ENCODE measurements at places on chromosomes 16 and 17. TPM values are rescaled to one million over a fixed set of nuclear protein-coding genes. Genes with fewer than 3 reads are reported as not detected.

- DNase-seq, result no peak
These were observed 9.5 kb downstream of the XPO6 start for GRCh38 chr16:28202147-28202746.

- DNase-seq, result no peak
These were observed 1313.7 kb upstream of the CDH8 start for GRCh38 chr16:63349961-63350360.

DNA sequence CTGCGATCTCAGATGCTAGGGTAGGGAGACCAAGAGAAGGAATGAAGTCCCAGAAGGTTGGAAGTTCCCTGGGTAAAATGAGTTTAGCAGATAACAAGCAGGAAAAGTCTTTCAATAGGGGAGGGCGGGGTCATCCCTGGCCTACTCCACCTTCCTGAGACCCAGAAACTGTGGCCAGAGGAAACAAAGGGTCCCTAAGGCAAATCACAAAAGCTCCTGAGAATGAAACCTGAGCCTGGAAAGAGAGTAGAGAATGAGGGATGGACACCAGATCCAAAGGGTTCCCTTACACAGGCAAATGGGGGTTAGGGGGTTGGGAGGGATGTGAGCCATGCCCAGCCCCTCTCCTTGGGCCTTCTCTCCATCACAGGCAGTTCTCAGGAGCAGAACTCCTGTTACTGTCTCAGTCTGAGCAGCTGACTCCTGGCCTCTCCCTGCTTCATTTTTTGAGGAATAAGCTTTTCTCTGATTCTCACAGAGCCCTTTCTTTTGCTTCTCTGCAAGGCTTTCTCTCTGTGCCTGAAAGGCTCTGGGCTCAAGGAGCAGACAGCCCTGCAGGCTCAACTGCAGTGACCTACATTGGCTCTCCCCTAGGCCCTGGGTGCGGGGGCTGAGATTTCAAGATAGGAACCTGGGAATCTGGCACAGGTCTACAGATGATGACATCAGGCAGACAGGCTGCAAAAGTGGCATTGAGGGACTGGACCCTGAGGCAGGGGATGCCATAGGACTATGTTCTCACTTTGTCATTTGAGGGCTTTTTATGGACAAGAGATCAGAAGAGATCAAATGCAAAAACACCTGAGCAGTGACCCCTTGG, 9.8 kb upstream of the NR1D1 start:
- DNase-seq, result no peak

DNA sequence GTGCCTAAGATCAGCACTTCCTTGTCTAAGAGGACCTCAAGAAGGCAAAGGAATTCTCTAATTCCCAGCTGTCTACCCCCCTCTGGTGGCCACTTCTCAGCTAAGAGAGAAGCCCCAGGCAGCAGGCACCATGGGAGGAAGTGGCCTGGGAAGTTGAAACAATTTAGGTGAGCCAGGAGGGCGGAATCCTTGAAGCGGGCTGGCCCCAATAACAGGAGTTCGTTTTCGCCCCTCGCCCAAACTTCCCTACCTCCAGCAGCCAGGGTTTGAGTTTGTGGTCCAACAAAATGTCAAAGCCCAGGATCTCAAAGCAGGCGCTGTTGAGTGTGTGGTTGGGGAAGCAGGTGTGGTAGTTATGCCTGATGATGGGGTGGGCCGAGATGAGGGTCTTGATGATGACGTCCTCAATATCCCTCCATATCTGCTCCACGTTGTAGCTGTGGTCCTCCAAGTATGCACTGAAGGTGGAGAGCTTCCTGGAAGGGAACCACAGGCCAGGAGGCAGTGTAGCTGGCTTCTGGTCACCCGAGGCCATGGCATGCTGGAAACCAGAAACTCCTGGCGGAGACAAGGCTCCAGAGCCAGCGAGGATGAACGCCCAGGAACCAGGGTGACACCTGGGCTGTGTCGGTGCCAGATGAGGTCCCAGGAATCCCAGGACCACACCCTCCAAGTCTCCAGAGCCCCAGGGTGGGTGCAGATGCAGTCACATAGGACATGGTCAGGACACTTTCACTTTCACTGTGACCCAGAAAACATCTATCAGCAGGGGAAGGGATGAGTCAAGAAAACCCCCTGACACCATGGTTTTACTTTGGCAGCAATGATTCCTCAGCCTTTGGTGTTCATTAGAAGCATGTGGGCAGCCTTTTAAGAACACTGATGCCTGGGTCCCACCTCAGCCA, 25.6 kb downstream of the TTLL6 start:
- DNase-seq, result peak; percentile 53

DNA sequence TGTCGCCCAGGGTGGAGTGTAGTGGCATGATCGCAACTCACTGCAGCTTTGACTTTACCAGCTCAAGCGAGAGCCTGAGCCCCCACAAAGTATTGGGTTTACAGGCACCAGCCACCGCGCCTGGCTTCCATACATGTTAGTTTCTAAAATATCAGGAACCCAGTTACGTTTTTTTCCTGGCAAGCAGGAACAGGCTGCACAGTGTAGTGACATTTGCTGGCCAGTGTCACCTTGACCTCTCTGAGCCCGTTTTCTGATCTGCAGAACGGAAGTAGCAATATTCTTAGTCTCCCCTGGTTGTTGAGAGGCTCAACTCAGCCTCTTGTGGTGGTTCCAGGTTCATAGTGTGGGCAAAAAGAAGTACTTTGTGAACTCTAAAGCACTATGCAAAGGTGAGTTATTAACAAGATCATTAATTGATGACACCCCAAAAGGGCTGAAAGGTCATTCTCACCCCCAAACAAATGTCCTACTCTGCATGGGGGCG, 15.6 kb downstream of the IGF2BP1 start:
- no peak for DNase-seq

GRCh38 chr17:19546289-19547065, 12.8 kb downstream of the SLC47A1 start:
- no peak for DNase-seq

Gene KATNIP
- total RNA-seq, result 17.9 TPM

Gene TUBD1
- 11.0 TPM for total RNA-seq
